Activated CD4-positive, alpha-beta T cell treated with anti-CD3 and anti-CD28 coated beads, Interleukin-2, Interleukin-4, amounts not matched to agents 100 ng/mL and 50 ng/mL, durations not matched to agents 16 hours and 8 hours (primary cell): ENCODE measurements at places on chromosomes 16 and 17.

DNA sequence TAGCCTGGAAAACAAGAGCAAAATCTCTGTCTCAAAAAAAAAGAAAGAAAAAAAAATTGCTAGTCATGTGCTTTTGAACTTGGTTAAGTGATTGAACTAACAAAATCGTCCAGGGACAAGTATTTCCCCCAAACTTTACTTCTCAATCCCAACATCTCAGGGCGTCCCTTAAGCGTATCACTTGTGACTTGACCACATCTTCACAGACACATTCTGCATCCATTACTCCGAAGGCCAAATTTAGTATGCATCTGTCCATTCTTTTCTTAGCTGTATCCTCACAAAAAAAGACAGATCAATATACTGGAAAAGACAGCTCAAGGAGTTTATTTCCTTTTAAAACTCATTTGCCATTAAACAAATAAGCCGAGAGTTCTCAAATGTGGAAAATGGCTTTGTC lies 5.9 kb upstream of the JPT1 start:
- DNase-seq = no peak

DNA sequence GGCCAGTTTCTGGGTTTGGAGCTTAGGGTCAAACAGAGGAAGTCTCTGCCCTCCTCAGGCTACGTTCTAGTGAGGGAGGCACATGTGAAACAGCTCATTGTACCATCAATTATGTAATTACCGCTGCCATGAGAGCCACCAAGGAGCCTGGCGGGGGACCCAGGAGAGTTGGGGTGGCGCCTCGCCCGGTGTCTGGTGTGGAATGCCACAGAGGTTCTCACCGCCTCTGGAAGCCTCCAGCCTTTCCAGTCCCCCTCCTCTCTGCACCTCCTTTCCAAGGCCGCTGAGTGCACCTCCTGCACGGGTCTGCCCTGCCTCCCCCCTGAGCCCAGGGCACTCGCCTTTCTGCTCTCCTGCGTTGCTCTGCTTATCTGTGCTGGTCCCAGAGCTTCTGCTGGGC lies 51.4 kb downstream of the SREBF1 start:
- DNase-seq = no peak

DNA sequence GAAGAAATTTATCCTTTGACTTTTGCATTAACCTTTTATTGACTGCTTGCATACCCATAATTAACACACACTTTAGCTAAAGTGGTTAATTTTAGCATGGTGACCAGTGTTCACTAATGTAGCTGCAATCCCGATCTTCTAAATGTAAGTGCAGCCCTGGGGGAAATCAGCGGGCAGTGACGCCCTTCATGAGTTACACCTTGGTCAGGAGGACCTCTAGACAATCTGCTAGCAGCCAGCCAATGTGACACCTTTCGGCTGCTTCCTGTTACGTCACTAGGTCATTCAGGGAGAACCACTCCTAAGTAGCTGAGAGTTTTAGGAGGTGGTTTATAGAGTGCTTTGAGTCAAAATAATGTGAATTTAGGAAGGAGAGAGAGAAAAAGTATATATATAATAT lies 180.5 kb downstream of the IRX3 start:
- DNase-seq = no peak

- no peak for DNase-seq
Measured at GRCh38 chr16:65181071-65181561, 59.3 kb upstream of the CDH11 start.

GRCh38 chr17:55777471-55777971 lies 26.7 kb downstream of the PCTP start:
- DNase-seq = no peak

DNA sequence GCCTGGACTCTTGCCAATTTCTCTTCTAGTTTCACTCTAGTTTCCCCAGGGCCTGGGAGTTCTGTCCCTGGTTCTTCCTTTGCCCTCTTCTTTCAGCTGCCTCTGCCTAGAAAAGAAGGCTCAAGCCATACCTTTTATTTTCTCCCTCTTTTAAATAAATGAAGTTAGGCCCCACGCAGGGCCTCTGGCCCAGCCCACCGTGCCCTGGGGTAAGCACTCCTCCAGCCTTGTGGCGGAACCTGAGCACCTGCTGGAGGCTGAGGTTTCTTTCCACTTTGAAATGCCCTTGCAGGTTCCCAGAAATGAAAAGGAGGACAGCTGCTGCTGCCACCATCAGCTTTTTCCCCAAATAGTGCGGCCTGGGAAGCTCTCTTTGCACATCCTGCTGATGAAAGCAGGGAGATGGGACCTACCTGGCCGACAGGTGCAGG lies 139.4 kb downstream of the CCDC182 start:
- no peak for DNase-seq

DNA sequence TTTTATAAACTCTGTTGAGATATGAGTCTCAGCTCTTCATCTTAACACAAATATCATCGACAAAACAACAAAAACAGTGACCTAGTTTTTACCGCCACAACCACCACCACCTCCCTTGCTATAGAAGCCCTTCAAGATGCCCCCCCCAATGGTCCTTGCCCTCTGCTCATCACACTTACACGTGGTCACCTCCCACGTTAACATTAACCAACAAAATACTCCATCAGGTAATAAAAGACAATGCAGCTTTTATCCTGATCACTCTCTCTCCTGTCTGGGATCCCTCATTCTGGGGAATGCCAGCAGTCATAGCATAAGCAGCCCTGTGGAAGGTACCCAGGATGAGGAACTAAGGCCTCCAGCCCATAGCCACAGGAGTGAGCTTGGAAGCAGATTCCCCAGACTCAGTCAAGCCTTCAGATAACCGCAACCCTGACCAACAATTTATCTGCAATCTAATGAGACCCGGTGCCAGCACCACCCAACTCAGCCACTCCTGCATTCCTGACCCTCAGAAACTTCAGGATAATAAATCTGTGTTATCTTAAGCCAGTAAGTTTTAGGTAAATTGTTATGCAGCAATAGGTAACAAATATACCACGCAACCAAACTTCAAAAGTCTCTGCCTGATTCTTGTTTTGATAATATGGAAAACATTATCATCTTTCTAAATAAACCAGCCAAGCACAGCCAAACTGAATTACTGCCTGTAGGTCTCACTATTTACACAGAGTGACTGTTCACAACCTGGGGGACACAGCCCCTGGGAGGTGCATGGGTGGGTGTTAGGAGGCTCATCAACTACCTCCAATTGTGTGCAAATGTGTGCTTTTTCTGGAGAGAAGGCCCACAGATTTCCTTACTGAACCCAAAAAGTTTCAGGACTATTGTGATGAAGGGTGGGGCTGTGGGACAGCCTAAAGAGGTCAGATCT lies 6.1 kb downstream of the PECAM1 start:
- no peak for DNase-seq

GRCh38 chr16:65153365-65154105 lies 31.7 kb upstream of the CDH11 start:
- no peak for DNase-seq

DNA sequence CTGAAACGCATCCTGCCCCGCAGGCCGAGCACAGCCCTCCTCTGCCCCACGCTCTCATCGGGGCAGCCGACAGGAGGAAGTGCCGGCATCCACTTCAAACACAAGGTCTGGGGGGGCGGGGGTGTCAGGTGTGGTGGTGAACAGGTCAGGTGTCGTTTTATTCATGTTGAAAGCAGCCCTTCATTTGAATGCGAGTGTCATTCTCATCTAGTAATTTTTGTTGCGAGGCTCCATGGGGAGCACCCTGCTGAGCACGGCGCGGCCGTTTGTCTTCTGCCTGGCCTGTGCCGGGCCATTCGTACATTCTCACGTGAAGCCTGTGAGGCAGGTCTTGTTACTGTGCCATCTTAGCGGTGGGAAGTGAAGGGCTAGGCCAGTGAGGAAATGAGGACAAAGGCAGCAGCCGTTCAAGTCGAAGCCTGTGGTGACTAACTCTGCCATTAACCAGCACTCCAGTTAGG lies 1.9 kb downstream of the ACSF3 start:
- DNase-seq = peak; percentile 25

DNA sequence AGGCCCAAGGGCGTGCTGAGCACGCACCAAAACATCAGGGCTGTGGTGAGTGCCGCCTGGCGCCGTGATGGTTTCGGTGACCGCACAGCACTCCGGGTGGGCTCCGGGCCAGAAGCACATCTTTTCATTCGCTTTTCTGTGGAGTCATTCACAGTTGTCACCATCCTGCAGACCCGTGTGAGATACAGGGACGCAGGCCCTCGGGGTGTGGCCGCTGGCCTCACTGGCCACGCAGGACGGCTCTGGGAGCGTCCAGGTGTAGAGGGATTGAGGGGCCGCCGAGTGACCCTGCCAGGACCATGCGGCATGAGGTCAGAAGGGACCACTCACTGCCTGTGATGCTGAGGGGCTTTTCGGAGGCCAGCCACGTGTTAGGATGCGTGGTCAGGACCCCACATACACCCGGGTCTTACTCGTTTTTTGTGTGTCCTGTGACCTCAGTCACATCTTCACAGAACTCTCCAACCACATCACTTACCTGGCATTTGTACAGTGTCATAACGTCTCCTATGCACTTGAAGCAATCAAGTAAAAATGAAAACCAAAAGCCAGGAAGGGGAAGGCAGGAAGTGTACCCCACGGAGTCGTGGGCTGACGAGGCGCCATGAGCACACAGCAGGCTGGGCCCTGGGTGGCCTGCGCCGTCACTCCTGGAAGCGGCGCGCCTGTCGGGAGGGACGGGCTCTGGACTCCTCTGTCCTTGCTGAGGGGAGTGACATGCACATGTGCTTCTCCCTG lies 7.8 kb downstream of the ACSF3 start:
- peak; percentile 54 for DNase-seq

- DNase-seq = no peak
Measured at GRCh38 chr17:63537991-63538692, 12.1 kb upstream of the DCAF7 start.

DNA sequence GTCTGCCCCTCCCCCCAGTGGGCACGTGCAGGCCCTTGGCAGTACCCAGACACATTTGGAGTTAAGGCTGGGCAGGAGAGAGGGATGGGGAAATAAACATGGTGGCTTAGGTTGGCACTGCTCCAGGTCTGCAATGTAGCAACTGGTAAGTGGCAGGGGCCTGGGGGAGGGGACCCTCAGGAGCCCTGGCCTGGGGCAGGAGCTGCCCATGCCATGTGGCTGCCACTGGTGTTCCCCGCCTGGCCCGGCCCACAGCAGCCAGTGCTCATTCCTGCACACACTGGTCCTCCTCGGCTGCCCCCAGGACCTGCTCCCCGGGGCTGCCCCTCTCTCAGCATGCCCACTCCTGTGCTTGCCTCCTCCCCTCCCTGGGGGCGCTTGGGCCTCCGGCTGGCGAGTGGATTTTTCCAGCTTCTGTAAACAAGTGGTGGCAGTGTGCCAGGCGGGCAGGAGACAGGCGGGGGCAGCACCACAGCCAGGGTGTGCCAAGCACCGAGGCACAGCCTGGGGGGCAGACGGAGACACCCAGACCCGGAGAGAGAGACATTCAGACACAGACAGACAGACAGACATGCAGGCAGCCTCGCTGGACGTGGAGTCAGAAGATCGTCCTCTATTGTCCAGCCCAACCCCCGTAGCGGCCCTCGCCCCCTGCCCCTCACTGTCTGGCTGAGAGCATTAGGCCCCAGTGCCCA lies 9.4 kb downstream of the THRA start:
- DNase-seq = no peak

DNA sequence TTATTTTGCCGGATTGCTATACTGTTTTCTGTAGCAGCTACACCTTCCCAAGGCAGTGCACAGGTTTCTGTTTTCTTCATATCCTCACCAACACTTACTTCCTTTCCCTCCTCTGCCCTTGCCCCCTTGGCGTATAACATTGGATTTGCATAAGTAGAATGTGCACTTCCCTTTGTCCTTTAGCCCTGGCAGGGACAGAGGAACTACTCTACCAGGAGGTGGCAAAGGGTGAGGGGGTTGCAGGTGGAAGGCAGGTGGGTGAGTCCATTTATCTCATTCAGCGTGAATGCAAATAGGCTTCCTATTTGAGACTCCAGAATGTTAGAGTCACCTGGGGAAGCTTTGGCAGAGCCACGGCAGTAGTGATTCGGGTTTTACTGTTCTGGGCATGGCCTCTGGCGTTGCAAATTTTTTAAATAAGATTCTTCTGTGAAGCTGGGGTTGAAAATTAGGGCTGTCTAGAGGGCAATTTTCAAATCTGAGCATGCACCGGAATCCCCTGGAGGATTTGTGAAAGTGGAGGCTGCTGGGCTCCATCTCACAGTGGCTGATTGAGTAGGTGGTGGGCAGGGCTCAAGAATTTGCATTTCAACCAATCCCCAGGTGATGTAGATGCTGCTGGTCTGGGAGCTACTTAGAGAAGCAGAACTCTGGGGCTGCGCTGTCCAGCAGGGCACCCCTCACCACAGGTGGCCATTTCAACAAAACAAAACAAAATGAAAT lies 84.7 kb downstream of the PLCG2 start:
- no peak for DNase-seq

DNA sequence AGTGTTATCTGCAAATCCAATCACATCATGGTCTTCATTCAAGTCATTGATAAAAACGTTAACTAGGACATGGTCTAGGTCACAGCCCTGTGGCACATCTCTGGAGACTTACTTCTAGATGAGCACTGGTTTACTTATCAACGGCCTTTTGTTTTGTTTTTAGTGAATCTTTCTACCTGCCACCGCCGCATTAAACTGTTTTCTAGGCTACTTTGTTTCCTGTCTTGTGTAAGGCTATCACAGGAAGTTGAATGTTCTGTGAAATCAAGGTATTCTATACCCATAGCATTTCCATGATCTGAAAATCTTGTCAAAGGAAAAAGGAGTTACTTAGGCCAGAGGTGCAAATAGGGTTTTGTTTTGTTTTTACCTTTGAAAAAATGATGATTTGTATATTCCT lies 26.9 kb downstream of the SOCS3 start:
- DNase-seq = peak; percentile 41

- DNase-seq = no peak
Measured at GRCh38 chr16:31130899-31131298, 4.6 kb downstream of the PRSS8 start.

DNA sequence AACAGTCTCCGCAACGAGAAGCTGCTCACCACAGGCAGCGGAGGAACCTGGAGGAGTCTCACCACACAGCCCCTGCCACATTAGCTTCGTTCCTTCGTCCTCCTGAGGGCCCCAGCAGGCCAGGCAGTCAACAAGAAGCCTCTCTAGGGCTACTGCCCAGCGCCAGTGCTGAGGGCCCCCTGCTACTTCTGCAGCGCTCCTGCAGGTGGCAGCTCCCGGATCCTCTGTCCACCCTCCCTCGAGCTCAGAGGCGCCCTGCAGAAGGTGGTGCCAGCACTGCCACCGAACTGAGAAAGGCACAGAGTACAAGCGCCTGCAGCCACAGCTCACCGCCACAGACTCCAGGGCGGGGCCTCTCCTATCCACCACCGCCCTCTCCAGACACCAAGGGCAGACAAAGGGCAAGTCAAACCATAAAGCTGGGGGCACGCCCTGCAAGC lies 27.3 kb downstream of the KDM8 start:
- peak; percentile 70 for DNase-seq

DNA sequence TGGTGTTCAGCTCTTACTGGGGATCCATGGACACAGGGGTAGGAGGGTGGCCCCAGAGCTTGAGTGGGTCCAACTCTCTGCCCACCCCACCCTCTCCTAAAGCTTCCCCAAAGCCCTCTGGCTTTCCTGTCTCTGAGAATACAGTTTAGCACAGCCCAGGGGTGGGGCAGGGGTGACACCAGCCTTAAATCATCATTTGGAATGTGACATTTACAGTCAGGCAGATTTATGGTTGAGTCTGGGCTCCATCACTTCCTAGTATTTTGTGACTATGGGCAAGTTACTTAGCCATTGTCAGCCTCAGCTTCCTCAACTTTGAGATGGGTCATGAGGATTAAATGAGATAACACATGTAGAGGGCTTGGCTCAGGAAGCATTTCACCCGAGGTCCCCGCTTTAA lies 193.1 kb upstream of the IRX6 start:
- no peak for DNase-seq
